ENCODE measurements at places on chromosomes 6 and 20. TPM values are rescaled to one million over a fixed set of nuclear protein-coding genes. Genes with fewer than 3 reads are reported as not detected.

DNA sequence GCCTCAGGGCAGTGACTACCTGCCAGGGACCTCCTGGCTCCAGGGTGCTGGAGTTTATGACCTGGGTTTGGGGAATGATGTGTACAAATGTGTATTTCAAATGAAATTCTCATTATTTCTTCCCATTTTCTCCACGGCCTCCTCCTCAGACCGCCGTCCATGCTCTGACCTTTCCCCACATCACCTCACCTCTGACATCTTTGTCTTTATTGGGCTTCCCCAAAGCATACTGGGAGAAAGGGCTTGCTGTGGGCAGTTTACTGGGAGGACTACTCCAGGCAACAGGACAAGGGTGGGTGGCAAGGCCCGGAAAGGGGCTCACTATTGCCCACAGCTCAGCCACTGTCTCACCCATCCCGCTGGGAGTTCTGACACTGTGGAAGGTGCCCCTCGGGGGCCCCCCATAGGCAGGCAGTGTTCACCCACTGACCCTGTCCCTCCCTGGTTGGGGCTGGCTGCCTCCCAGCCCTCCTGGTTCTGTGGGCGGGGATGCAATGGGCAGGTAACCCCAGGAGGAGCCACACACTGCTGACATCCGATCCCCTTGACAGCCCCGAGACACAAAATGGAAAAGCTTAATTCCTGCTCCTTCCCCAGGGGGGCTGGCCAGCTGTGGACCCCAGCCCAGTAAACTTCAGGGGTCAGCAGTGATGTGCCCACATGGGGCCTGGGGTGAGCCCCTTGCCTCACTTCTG lies 39.8 kb upstream of the CST7 start:
- no peaks in the 10 kb centered on the region for H3K27me3 ChIP-seq
- no peak overlapping the region for H3K27ac ChIP-seq
- no peak for DNase-seq
- H3K4me3 ChIP-seq: no peak overlapping the region
- no peaks in the 10 kb centered on the region for H3K4me1 ChIP-seq
- no peaks in the 10 kb centered on the region for H3K36me3 ChIP-seq

GRCh38 chr6:108157981-108158525 lies 7.8 kb upstream of the NR2E1 start:
- H3K4me3 ChIP-seq: no peak overlapping the region
- DNase-seq: no peak
- H3K27ac ChIP-seq: no peak overlapping the region
- H3K4me1 ChIP-seq: peaks cover 21% of the 10 kb centered on the region

DNA sequence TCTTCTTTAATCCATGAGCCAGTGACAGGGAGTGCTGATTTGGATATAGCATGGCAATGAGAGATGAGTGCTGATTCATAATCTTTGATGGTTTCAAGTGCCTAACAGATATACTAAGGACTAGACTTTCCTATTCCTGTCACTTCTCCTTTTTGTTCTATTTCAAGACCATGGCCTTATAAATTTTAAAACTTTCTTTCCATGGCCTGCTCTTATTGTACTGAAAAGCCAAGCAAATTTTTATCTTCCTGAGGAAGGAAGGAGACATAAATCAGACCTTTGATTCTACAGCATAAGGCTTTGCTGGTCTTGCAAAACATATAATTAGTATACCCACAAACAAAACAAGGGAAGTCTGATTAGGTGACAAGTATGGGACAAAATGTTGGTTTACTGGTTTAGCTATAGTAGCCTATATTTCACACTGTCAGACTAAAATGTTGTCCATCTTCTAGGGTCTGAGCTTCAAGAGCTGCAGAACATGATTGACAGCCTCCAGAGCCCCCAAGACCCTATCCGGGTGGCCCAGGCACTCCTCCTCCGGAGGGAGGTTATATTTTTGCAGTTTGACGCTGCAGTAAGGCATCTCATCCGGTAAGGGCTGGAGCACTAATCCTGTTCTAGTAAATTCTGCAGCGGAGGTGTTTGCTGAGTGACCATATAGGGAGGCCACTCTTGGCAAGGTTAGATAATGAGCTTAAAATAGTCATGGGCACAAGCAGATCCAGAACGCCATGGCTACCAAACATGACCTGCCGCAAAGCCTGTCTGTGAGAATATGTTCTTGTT lies 82.3 kb downstream of the CD164 start:
- H3K27ac ChIP-seq: peak overlapping the region; percentile 47
- H3K27me3 ChIP-seq: no peaks in the 10 kb centered on the region
- peak; percentile 66 for DNase-seq
- H3K4me1 ChIP-seq: peaks cover 57% of the 10 kb centered on the region

HLA-DOA gene
- 2.0 TPM for total RNA-seq

MYO6 gene
- total RNA-seq: 29.7 TPM

GRCh38 chr6:63458480-63459115 lies 113.7 kb upstream of the LOC128125822 start:
- H3K27ac ChIP-seq: peak overlapping the region; percentile 91
- H3K36me3 ChIP-seq: no peaks in the 10 kb centered on the region
- H3K27me3 ChIP-seq: no peaks in the 10 kb centered on the region
- peaks cover 47% of the 10 kb centered on the region for H3K4me1 ChIP-seq
- no peak overlapping the region for H3K4me3 ChIP-seq

ACOT13 gene
- total RNA-seq: 2.6 TPM

DNA sequence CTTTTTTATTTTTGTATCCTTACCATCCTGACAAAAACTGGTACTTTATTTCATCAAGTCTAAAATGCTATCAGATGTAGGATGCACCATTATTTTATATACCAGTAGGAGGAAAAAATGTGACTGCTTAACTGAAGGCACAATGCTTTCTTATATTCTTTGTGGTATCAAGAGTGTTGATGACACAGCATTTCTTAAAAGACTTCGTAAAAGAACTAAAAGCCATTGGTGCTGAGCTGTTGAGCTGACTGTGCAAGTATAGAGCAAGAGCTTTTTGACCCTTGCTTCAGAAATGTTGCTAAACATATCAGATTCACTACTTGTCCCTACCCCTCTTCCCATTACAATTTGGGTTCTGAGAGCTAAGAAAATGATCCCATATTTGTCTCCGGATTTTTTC lies 17.5 kb downstream of the SF3B5 start:
- no peaks in the 10 kb centered on the region for H3K4me1 ChIP-seq
- no peak overlapping the region for H3K27ac ChIP-seq
- H3K27me3 ChIP-seq: no peaks in the 10 kb centered on the region
- H3K4me3 ChIP-seq: no peak overlapping the region
- no peaks in the 10 kb centered on the region for H3K36me3 ChIP-seq
- no peak for DNase-seq

DNA sequence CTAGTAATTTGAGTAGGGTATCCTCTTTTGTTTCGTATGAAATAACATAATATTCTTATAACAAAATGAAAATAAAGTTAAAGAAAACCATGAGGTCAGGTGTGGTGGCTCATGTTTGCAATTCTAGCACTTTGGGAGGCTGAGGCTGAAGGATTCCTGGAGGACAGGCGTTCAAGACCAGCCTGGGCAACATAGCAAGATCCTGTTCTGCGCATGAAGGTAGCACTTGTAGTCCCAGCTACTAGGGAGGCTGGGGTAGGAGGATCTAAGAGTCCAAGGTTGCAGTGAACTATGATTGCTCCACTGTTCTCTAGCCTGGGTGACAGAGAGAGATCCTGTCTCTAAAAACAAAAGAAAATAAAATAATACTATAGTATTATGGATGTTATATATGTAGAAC lies 145.6 kb downstream of the PDSS2 start:
- DNase-seq: no peak
- peaks cover 16% of the 10 kb centered on the region for H3K4me1 ChIP-seq
- H3K27me3 ChIP-seq: no peaks in the 10 kb centered on the region
- H3K36me3 ChIP-seq: no peaks in the 10 kb centered on the region
- no peak overlapping the region for H3K4me3 ChIP-seq

RSPO4 gene
- total RNA-seq: not detected

DNA sequence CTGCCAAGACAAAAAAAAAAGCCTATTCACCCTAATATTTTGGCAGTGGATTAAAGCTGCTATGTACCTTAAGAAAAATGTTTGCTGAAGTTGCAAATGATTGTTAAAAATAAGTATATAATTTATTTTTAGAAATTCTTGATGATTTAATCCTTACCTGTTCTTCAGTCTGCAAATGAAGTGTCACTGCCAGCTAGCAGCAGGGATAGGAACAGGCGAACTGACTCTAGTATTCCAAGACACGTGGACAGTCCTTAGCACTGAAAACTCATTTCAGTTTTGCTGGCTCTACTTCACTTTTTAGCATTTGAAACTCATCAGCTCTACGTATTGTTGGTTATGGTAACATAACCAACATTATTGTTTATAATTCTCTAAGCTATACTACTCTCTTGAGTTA lies 204.4 kb upstream of the ID4 start:
- no peak overlapping the region for H3K4me3 ChIP-seq
- no peaks in the 10 kb centered on the region for H3K27me3 ChIP-seq
- H3K4me1 ChIP-seq: no peaks in the 10 kb centered on the region
- H3K36me3 ChIP-seq: no peaks in the 10 kb centered on the region

- no peak overlapping the region for H3K27ac ChIP-seq
- no peaks in the 10 kb centered on the region for H3K4me1 ChIP-seq
- DNase-seq: no peak
- H3K36me3 ChIP-seq: no peaks in the 10 kb centered on the region
- H3K4me3 ChIP-seq: no peak overlapping the region
Observed at GRCh38 chr6:28929887-28930620, 6.3 kb upstream of the TRIM27 start.

DNA sequence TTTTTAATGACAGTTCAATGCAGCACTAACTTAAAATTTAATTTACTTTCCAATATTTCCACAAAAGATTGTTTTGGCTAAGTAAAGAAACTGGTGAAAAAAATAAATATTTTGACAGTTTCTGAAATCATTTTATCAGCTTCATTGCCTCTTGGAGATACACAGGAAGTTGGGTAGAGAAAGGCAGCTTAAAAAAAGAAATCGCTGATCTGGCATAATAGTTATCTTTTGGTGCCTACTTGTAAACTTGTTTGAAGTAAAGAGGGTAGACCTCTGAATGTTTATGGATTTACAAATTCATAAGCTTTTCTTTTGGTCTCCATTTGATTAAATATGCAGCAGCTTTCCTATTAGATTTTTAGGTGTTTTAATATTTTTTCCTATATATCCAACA lies 103.4 kb downstream of the RTN4IP1 start:
- no peaks in the 10 kb centered on the region for H3K36me3 ChIP-seq
- no peak overlapping the region for H3K27ac ChIP-seq
- peaks cover 8% of the 10 kb centered on the region for H3K4me1 ChIP-seq
- H3K4me3 ChIP-seq: no peak overlapping the region
- no peak for DNase-seq
- H3K27me3 ChIP-seq: no peaks in the 10 kb centered on the region

DNA sequence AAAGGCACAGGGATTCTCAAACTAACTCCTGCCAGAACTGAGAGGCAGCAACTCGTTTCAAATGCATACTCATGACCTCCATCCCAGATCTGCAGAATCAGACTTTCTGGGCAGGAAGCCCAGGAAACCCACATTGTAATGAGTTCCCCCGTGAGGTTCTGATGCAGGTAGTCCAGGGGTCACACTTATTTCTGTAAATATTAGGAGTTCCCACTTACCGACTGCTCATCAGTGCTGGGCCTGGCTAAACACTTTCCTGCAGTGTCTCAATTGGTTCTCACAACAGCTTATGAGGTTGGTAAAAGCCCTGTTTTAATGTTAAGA lies 11.6 kb downstream of the DUSP15 start:
- H3K36me3 ChIP-seq: no peaks in the 10 kb centered on the region
- H3K27ac ChIP-seq: no peak overlapping the region
- no peak overlapping the region for H3K4me3 ChIP-seq
- DNase-seq: no peak

- DNase-seq: peak; percentile 93
- peaks cover 9% of the 10 kb centered on the region for H3K4me1 ChIP-seq
- no peaks in the 10 kb centered on the region for H3K36me3 ChIP-seq
- H3K27ac ChIP-seq: no peak overlapping the region
- H3K27me3 ChIP-seq: no peaks in the 10 kb centered on the region
Observed at GRCh38 chr20:3340443-3340842, 67.0 kb downstream of the DNAAF9 start.

GRCh38 chr6:110951008-110951407 lies 7.5 kb upstream of the GTF3C6 start:
- no peak overlapping the region for H3K4me3 ChIP-seq
- H3K27ac ChIP-seq: no peak overlapping the region
- no peaks in the 10 kb centered on the region for H3K36me3 ChIP-seq
- H3K4me1 ChIP-seq: peaks cover 4% of the 10 kb centered on the region

- H3K4me3 ChIP-seq: no peak overlapping the region
- no peak overlapping the region for H3K27ac ChIP-seq
- no peaks in the 10 kb centered on the region for H3K36me3 ChIP-seq
- H3K4me1 ChIP-seq: peaks cover 30% of the 10 kb centered on the region
- H3K27me3 ChIP-seq: no peaks in the 10 kb centered on the region
Observed at GRCh38 chr6:41943456-41943855, 1.8 kb upstream of the CCND3 start.

DNA sequence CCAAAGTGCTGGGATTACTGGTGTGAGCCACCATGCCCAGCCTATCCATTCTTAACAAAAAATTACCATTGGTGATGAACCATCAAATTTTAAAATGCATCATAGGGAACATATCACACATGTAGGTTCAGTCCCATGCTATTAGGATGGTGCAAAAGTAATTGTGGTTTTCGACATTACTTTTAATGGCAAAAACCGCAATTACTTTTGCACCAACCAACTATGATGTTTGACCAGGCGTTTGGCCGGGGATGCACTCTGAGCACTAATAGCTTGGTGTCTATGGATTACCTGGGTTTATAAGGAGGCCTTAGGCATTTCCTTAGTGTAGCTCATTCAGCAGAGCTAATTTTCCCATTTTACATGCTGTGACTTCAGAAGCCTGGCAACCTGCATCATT lies 246.5 kb upstream of the SUPT3H start:
- no peak for DNase-seq

DNA sequence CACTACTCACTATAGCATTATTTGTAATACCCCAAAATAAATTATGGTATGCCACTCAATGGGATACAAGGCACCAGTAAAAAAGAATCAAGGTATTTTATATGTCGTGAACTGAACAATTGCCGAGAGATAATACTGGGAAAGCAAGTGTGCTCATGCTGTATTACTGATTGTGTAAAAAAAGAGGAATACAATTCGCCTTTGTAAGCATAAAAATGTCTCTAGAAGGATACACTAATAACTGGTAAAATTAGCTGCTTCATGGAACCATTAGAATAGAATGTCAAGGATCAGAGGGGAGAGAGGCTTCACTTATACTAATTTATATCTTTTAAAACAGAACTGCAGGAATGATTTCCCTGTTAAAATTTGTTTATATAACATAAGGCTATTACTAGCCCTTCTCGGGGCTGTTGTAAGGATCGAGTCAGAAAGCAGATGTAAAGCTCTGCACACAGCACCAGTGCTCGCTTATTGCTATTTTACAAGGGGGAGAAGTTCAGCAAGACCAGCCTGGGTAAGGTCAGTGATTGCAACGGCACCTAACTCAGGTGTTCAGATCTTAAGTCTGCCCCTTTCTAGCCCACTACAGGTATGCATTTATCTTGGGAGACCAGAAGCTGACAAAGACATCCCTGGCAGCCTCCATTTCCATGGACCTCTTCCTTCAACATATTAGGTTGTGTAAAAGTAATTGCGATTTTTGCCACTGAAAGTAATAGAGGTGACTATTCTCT lies 61.6 kb downstream of the MYH7B start:
- H3K27ac ChIP-seq: no peak overlapping the region
- H3K27me3 ChIP-seq: no peaks in the 10 kb centered on the region
- no peak for DNase-seq
- no peak overlapping the region for H3K4me3 ChIP-seq

Measured in body of pancreas (tissue), 4 donors.